Left ventricle myocardium inferior (tissue), 1 donor: ENCODE measurements at places on chromosomes 12 and 14. TPM values are rescaled to one million over a fixed set of nuclear protein-coding genes. Genes with fewer than 3 reads are reported as not detected.

CD163 gene
- 44.7 TPM for total RNA-seq

LRRC10 gene
- total RNA-seq, result 43.8 TPM

- no peak for DNase-seq
Measured at GRCh38 chr12:12705838-12706520, 10.0 kb upstream of the GPR19 start.

DNA sequence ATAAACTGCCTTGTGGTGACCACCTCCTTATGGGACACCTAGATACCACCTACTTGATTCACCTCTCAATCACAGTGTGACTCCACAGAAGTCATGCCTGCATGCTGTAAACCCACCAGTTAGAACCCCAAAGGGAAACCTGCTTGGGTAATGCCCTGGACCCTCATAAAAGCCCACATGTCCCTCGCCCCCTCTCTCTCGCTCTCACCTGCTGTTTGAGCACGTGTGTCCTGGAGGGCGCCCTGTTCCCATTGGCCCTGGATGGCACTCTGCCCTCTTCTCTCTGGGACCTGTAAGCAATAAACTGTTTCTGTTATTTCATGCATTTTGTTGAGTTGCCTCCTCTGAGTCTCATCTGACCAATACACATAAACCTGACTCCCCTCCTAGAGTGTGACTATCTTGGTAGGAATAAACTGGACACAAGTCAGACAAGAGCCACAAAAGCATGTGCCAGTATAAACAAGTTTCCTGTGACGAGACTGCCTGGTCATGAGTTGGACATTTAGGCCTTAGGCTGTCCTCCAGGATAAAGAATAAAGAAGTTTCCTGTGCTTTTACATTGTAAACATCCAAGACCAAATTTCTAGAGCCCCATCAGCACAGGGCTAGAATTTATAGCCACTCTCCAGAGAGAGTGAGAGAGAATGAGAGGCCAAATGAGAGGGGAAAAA lies 8.6 kb downstream of the IFI27L2 start:
- DNase-seq, result no peak

- DNase-seq, result no peak
Measured at GRCh38 chr12:120015313-120015712, 26.3 kb downstream of the BICDL1 start.

DNA sequence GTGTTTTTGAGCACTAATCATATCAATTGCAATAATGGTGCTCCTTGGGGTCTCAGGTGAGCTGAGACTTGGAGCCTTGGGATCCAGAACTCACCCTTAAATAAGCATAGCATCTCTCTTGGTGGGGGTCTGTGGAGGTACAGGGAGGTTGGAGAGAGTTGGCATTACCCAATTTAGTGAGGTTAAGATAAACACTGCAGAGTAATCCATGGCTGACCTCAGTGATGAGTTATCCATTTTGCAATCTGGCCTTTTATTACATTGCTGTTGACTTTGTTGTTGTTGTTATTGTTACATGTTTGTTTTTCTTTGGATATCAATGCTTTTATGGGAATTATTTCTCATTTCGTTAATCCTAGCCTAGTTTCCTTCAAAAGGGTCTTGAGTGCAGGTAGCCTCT lies 373.3 kb downstream of the NRXN3 start:
- DNase-seq, result no peak

DNA sequence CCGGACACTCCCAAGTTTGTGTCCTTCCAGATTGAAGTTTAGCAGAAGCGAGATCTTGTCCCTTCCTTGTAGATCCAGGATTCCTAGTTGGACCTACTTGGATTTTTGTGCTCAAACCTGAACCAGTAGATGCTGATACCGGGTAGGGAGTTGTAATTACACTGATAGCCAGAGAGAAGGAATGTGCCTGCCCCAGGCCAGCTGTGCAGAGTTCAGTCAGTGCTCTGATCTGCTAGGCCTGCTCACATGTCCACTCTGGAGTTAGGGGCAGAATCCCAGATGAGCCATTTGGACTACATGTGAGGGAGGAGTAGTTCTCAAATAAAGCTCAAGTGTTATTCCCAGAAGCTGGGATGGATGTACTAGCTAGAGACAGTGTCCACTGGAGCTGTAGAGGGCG lies 65.7 kb downstream of the PRKCH start:
- no peak for DNase-seq

GRCh38 chr12:58608711-58609110 lies 311.6 kb downstream of the LRIG3 start:
- DNase-seq, result no peak

DNA sequence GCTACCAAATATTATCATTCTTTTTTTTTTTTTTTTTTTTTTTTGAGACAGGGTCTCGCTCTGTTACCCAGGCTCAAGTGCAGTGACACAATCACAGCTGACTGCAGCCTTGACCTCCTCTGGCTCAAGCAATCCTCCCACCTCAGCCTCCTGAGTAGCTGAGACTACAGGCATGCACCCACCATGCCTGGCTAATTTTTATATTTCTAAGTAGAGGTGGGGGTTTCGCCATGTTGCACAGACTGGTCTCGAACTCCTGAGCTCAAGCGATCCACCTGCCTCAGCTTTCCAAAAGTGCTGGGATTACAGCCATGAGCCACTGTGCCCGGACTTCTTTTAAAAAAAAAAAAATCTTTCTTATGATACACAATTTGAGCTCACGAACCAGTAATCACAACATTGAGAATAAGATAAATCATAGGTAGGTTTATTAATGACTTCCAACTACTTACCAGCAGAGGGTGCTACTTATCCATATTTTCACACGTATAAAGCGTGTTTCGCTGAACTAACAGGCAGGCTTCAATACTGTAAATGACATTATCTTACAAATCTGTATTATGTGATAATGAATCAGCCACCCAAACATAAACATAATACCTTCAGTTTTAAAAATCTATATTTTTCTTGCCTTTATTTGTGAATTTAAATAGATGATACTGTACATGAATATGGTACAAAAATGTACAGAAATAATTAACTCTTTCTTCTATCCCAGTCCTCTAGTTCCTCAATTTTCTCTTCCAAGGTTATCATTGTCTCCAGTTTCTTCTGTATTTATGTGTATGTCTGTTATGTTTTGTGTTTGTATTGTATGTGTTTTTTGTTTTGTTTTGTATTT lies 42.5 kb upstream of the BCAT1 start:
- DNase-seq, result no peak
